ENCODE measurements at places on chromosomes 1 and 21.

- no peak for DNase-seq
Observed at GRCh38 chr1:18104546-18105100, 3.0 kb upstream of the IGSF21 start.

DNA sequence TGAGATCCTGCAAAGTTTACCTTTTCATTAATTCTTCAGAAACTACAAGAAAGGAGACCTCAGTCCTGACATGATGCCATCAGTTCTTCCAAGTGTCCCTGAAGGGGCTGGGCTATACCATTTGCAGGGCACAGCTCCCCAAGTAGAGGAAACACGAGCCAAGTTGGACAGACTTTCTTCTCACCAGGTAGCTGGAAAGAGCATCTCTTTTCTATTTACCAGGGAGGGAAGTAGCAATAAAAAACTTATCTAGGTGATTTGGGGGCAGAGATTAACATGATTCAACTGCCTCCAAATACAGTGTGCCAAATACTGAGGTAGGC is 103.9 kb upstream of the KCND3 start:
- DNase-seq: no peak

GRCh38 chr1:233719655-233720341 is 105.9 kb downstream of the KCNK1 start:
- DNase-seq: no peak

- DNase-seq: no peak
Observed at GRCh38 chr1:56933606-56934005, 32.2 kb downstream of the C8B start.

GRCh38 chr1:1205769-1206375 is 520 bp downstream of the TNFRSF18 start:
- DNase-seq: no peak

GRCh38 chr21:43667191-43667904 is 8.0 kb downstream of the RRP1B start:
- no peak for DNase-seq

GRCh38 chr1:15308135-15308534 is 61.1 kb downstream of the FHAD1 start:
- no peak for DNase-seq

DNA sequence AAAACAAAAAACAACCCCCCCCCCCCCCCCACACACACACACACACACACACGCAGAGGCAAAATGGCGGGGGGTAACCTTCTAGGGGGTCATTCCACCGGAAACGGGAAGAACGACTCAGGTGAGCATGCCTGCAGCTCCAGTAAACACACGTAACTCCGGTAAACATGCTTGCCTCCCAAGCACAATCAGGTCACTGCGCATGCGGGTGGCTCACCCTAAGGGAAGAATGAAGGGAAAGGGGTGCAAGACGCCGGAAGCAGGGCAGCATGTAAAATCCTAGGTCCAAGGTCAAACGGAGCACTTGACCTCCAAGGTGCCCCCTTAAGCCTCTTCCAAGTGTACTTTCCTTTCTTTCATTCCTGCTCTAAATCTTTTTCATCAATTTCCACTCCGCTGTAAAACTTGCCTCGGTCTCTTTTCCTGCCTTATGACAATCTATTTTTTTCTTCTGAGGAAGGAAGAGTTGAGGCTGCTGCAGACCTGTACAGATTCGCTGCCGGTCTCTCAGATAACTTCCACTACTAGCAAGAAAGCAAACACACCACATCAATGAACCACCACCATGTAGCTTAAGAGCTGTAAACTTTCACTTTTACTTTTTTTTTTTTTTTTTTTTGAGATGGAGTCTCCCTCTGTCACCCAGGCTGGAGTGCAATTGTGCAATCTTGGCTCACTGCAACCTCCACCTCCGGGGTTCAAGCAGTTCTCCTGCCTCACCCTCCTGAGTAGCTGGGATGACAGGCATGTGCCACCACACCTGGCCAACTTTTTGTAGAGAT is 21.0 kb upstream of the CBR3 start:
- no peak for DNase-seq

GRCh38 chr21:29237110-29238052 is 61.3 kb upstream of the BACH1 start:
- DNase-seq: no peak
